ENCODE measurements at places on chromosomes 4 and X. TPM values are rescaled to one million over a fixed set of nuclear protein-coding genes. Genes with fewer than 3 reads are reported as not detected.

CTSO gene
- total RNA-seq, result 22.0 TPM

ZNF674 gene
- total RNA-seq, result 5.1 TPM

GYG2 gene
- total RNA-seq, result not detected

RGN gene
- 11.3 TPM for total RNA-seq

USP46 gene
- 0.51 TPM for total RNA-seq

RTL9 gene
- total RNA-seq, result not detected

Data from uterus (tissue), 4 donors.